ENCODE measurements at places on chromosomes 13 and 19.
A peak's percentile ranks its signal among the peaks of the same experiment; 100 is the strongest.

GRCh38 chr19:30349131-30349730, 23.0 kb upstream of the ZNF536 start:
- DNase-seq: no peak

GRCh38 chr19:18931316-18932162, 9.5 kb downstream of the HOMER3 start:
- DNase-seq: no peak

DNA sequence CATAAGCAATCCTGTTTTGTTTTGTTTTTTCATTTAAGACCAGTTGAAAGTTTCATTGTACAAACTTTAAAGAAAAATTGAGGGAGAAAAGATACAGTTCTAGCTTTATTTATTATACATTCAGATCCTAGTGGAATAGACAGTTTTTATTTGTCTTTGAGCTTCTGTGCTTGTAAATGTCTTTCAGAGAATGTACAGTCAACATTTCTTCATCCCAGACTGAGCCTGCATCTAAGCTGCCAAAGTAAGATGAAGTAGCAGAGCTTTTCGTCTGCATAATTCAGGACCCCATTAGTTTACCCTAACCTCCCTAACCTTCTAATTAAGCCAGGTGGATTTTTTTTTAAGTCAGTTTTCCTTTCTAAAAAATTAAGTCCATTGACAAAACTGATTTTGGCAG, 516.7 kb upstream of the HTR2A start:
- no peak for DNase-seq

- DNase-seq: no peak
These were observed 13.3 kb downstream of the ZNF787 start for GRCh38 chr19:56107626-56108351.

- DNase-seq: no peak
These were observed 35.5 kb downstream of the TMED1 start for GRCh38 chr19:10800488-10800887.

DNA sequence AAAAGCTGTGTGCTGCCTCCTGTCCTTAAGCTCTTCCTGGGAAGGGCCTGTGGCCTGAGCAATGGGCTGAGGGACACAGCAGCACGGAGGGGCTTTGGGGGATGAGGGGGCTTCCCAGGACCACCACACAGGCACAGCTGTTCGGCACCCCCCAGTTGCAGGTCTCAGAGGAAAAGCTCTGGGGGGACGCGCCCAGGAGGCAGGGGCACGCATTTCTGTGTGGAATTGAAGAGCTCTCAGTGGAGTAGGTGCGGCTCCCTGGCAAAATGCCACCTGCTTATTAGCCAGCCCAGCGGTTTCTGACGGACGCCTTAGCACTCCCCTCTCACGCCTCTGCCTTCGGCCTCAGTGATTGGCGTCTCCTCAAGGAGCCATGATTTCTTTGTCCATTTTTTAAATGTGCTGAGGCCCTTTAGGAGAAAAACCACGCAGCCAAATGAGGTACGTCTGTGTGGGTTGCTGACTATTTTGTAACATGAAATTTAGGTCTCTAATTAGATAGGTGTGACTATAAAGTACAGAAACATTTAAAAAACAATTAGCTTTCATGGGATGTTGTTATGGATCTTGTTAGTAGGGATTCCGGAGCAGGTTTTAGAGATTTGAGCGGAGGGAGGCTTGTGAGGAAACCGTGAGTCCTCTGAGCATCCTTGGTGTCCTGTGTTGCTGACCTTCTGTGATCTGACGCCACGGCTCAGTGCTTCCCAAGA, 4.0 kb downstream of the MCF2L start:
- DNase-seq: no peak

DNA sequence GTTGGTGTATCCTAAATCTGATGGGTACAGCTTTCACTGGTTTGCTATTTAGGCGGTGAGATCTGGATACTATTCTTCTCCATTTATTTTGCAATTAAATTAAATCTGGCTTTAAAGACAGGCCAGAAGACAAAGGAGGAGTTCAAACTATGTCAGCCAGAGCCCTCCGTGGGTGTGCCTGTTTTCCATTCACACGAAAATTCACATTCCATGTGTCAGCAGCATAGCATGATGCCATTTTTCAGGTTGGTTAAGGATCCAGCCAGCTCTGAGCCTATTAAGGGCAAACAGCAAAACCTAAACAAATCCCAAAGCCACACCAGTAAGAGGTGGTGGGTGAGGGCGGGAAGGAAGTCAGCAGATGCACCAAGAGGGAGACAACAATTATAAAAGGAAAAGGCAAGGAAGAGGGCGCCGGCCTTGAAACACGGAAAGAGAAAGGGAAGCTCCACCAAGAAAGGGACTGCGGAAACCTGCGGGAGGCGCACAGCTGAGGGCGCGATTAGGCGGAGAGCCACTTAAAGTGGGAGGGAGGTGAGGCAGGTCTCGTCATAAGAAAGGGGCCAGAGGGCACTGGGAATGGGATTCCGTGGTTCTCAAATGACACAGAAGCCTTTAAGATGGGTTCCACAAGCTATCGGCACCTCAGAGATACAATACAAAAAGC, 43.0 kb downstream of the CARS2 start:
- no peak for DNase-seq

DNA sequence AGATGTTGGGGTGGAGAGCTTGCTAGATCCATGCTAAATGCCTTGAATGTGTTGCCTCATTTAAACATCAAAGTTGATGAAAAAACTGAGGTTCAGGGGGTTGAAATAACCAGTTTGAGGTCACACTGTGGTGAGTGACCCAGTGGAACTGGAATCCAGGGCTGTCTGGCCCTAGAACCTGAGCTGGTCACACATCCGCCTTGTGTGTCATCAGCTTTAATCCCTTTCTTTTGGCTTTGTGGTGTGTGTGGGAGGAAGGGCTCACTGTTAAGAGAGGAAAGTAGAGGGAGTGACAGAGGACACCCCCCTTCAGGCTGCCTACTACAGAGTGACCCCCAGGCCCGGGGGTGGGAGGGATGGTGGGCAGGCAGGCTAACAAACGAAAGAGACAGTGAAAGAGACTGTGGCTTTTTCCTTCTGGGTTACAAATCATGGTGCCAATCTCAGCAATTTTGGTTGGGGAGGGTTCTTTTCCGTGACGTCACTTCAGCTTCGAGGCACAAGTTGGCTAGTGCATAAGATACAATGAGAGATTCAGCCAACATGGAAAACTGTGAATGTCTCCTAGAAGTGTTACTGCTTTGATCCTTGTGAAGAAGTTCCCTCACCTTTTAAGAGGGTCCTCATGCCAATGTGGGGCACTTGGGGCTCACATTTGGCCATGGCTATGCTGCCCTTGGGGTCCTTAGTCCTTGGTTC, 164.9 kb downstream of the DLEU7 start:
- DNase-seq: no peak

GRCh38 chr19:9381361-9381785, 18.6 kb downstream of the ZNF177 start:
- DNase-seq: no peak

DNA sequence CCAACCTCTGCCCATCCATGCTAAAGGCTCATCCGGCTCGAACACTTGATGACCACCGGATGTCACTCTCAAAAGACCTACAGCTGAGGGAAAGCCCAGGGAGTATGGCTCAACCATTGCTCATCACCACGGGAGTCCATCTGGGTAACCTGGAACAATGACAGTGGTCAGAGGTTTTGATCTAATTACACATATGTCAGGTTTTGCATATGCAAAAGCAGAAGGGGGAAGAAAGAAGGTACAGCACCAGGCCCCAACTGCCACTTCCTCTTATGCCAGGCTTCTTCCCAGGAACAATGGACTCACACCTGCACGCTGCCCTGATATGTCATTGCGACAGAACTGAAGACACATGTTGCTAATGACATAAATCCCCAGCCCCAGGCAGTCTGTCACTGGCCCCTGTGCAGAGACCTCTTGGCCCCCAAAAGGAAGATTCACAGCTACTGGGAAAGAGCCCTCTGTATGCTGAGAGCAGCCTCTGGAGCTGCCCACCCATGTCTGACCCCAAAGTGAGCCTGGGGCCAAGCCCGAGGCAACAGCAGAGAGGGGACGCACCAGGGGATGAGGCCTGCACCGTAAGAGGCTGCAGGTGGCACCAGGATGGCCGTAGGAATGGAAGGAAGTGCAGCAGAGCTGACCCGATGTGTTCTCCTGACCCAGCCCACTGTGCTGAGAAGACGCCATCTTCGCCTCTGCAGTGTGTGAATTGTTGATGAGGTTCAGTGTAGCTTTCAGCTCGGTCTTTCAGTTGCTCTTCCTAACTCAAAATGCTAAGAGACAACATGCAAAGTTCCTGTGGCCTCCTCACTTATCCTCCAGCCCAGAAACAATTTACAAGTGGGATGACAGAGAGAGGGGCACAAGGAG, 26.3 kb downstream of the EPS15L1 start:
- no peak for DNase-seq

- DNase-seq: no peak
These were observed 2.0 kb downstream of the RNF113B start for GRCh38 chr13:98175043-98175442.

GRCh38 chr19:42248270-42249148, 6.1 kb upstream of the GSK3A start:
- DNase-seq: no peak

GRCh38 chr19:45275370-45275971, 24.4 kb downstream of the MARK4 start:
- DNase-seq: no peak

- DNase-seq: peak; percentile 38
These were observed 13.0 kb downstream of the PGLYRP1 start for GRCh38 chr19:46009530-46010510.

DNA sequence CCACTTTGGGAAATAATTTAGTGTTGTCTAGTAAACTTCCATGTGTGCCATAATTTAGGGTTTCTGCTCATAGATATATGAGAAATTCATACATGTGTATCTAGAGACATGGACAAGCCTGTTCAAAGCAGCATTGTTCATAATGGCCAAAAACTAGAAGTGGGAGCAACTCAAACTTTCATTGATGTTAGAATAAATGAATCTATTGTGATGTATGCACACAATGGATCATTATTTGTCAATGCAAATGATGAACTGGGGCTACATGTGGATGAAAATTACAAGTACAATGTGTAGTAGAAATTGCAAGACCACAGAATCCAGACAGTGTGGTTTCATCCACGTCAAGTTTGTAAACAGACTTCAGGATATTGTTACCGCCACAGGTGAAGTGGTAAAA, 284.7 kb downstream of the SLC7A1 start:
- DNase-seq: no peak

DNA sequence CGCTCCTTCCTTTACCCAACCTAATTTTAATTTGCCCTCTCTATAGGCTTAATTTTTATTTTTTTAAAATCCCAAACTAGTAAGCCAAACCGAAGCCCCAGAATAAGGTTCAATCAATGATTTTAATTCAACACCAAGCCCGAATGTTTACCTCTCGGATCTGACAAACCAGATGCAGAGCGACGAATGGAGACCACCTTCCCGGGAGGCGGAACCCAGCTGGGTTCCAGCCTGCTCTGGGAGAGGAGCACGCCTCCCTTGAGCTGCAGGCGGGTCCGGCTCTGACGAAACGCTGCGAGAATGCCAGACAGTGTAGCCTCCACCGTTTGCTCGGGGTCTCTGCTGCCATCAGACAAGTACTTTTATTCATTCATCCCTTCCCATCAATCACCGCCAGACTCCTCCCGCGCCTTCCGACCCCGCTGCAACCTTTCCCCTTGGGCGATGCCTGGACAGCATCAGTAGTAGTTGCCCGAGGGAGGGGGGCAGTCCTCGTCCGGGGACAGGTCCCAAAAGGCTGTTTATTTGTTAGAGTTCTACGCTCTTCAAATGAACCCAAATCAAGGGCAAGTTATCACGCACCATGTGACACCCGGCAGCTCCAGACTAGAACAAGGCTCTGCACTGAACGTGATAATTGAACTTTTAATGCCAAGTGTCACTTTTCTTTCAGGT, 752 bp upstream of the EDNRB start:
- no peak for DNase-seq

DNA sequence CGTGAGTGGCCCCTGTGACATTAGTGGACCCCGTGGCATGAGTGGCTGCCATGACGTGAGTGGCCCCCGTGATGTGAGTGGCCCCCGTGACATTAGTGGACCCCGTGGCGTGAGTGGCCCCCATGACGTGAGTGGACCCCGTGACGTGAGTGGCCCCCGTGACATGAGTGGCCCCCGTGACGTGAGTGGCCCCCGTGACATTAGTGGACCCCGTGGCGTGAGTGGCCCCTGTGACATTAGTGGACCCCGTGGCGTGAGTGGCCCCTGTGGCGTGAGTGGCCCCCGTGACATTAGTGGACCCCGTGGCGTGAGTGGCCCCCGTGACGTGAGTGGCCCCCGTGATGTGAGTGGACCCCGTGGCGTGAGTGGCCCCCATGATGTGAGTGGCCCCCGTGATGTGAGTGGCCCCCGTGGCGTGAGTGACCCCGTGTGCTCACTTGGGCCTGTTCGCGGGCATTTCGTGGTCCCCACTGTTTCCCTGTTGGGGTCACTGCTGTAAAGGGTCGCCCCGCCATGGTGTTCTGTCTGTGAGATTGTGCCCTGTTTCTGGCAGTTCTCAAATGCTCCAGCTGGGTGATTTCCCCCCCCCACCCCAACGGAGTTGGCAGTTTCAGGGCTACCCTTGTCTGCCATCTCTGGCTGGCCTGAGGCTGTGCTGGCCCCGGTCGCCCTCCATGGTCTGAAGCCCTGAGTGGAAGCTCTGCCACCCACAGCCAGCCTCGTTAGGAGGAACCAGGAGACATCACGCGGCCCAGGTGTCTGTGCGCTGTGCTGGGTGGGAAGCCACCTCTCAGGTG, 64.2 kb downstream of the MCF2L start:
- no peak for DNase-seq

GRCh38 chr13:75135325-75135825, 346.6 kb downstream of the TBC1D4 start:
- DNase-seq: no peak

GRCh38 chr13:101673360-101674105, 221.1 kb downstream of the ITGBL1 start:
- DNase-seq: no peak

- no peak for DNase-seq
These were observed 796.8 kb upstream of the KLHL1 start for GRCh38 chr13:70905035-70905434.

- peak; percentile 68 for DNase-seq
These were observed 40.5 kb downstream of the MAU2 start for GRCh38 chr19:19361075-19361594.

- DNase-seq: no peak
These were observed 51.0 kb upstream of the DOCK9 start for GRCh38 chr13:99028890-99029289.

- no peak for DNase-seq
These were observed 8.9 kb upstream of the SLC15A1 start for GRCh38 chr13:98761126-98761985.

- DNase-seq: no peak
These were observed 102.0 kb downstream of the KDM4B start for GRCh38 chr19:5070930-5071329.

GRCh38 chr13:98504371-98504963, 72.4 kb downstream of the STK24 start:
- DNase-seq: no peak

GRCh38 chr19:41957838-41958366, 1.2 kb downstream of the RABAC1 start:
- no peak for DNase-seq

All from activated CD4-positive, alpha-beta T cell treated with anti-CD3 and anti-CD28 coated beads, Interleukin-2, amount 50 U/mL, for 24 hours (primary cell).